ENCODE measurements at places on chromosomes 13 and 19.

GRCh38 chr19:55284405-55285058 is 735 bp downstream of the BRSK1 start:
- no peak for DNase-seq

GRCh38 chr19:13952931-13953531 is 722 bp downstream of the DCAF15 start:
- no peak for DNase-seq

DNA sequence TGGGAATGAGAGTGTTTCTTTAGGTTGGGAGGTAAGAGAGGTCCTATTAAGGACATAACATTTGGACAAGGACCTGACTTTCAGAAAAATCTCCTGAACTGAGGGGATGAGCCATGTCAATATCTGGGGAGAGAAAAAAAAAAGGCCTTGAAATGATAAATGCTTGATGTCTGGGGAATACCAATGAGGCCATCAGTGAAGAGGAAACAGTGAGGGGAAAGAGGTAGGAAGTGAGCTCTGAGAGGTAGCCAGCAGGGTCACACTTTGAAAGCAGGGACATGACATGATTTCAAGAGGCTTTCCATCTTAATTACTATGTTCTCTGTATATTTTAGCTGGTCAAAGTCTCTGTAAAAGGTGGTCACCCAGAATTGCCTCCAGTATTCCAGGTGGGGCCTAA is 9.9 kb upstream of the UBE2L5 start:
- no peak for DNase-seq

- DNase-seq: no peak
These were observed 1676.9 kb downstream of the PCDH9 start for GRCh38 chr13:65553096-65553727.

- DNase-seq: no peak
These were observed 62.3 kb downstream of the CCDC70 start for GRCh38 chr13:51923983-51924539.

- no peak for DNase-seq
These were observed 545.2 kb downstream of the GPC6 start for GRCh38 chr13:93771782-93772181.

DNA sequence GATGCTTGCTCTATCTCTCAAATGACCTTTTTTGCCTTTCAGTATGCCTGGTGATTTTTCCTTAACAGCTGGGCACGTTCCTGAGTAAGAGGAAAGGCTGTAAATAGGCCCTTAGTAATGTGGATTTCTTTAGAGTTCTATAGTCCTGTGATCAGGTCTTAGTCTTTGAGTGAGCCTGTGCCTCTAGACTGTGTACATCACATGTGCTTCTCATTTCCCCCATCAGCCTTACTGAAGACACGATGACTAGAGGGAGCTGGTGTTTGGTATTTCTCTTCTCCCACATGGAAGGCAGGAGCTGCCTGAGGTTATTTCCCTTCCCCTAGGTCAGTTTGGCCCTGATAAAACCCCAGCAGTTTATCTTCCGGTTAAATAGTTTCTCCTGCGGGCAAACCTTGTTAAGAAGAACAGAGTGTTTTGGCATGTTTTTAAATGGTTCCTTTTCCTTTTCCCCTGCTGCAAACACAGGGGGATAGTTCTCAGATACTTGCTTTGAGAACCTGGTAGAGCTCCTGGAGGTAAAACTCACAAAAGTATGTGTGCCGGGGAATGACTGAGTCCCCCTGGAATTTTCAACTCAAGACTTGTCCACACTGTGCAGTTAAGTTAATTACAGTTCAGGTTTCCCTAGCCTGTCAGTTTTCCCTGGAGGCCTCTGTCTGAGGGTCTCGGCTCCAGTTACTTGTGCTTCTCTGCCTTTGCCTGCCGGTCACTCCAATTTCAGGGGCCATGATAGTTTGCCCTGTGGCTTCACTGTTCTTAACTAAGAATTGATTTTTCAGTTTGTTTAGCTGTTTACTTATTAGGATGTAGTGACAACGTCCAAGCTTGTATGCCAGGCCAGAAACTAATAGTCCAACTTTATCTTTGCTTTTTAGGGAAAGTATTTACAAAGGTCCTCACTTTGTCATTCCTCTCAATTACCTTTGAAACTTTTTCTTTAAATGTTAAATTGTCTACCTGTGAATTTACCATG is 94.4 kb downstream of the URI1 start:
- DNase-seq: no peak

DNA sequence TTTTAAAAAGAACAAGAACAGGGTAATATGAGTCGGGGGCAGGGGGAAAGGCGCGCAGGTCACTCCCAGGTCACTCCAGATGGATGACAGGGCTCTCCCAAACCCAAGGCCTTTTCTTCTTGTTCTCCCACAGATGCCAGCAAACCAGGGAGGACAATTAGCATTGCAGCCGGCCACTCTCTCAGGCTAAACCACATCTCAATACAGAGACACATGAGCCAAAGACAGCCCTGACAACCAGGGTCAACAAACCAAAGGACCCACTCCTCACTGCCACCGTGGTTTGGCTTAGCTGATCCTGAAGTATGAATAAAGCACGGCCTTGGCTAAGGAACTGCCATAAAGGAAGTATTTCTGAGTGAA is 47.3 kb downstream of the LATS2 start:
- no peak for DNase-seq

DNA sequence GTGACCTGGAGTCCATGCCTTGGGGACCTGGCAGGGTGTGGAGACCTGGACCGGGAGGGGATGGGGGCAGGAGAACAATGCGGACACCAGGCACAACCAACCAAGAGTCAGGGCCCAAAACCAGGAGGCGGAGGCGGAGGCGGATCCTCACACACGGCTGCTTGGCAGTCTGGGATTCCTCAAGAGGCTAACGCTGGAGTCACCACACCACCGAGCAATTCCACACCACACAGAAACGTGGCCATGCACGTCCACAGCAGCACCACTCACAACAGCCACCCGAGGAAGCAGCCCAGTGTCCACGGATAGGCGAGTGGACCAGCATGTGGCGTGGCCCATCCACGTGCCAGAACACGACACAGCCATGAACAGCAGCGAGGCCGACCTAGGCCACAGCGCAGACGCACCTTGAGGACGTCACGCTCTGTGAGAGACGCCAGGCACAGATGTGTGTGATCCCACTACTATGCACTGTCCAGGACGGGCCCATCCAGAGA is 17.7 kb downstream of the SBNO2 start:
- DNase-seq: no peak

- DNase-seq: no peak
These were observed 16.4 kb downstream of the FPR3 start for GRCh38 chr19:51811344-51811743.

DNA sequence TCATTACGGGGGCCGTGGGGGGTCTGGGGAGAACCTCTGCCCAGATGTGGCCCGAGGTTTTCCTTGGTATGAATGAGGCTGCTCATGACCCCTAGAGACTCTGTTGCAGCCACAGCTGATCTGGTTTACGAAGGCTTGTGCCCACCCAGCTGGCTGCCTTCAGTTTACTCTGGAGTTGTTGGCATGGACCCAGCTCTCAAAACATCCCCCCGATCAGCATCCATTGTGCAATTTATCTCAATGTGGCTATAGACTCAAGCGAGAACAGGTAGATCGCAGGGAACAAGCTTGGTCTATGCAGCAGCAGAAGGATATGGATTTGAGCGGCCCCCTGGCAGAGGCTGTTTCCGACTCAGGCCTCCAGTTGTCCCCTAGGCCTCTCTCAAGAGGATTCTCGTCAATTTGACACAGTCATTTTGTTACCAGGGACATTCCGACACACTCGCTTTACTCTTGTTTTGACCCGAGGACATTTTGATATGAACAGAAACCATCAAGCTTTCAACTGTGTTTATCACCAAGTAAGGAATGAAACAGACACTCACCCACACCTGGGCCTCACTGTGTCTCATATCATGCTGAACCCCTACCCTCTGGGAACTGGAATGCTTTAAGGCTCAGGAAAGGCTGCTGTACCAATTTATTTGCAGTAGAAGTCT is 161.5 kb downstream of the KATNAL1 start:
- no peak for DNase-seq

DNA sequence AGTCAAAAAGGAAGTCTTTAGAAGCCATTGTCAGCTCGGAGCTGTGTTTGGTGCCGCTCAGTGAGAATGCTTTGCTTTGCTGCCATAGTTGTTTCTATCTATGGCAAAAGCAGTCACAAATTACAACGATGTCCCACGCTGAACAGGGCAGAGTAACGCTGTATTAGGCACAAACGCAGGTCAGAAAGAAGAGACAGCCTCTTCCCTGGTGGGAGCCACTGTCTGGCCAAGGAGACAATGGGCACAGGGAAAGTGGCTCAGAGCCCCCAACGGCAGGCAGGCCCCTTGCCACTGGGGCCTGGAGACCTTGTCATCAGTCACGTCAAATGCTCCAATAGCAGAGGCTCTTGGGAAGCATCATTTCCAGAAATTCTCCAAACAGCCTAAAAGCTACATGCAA is 244.2 kb downstream of the TEX29 start:
- DNase-seq: no peak

DNA sequence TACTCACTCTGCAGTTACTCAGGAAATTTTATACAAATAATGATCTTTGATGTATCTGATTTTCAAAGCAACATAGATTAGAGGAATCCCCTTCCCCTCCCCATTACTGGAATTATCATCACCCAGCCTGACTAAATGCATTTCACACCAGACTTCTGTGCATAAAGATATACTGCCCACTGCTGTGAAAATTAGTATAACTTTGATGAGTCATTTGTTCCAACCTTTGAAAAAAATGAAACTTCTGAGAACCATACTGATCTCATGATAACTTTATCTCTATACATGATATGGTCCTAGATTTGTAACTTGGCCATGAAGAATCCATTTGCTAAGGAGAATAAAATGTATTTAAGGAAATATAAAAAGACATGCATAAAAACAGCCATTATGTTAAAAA is 63.9 kb downstream of the GPC6 start:
- DNase-seq: no peak

GRCh38 chr19:37933937-37934358 is 26.9 kb downstream of the SIPA1L3 start:
- DNase-seq: no peak

- DNase-seq: no peak
These were observed 534.7 kb downstream of the KLF12 start for GRCh38 chr13:73599232-73600128.

DNA sequence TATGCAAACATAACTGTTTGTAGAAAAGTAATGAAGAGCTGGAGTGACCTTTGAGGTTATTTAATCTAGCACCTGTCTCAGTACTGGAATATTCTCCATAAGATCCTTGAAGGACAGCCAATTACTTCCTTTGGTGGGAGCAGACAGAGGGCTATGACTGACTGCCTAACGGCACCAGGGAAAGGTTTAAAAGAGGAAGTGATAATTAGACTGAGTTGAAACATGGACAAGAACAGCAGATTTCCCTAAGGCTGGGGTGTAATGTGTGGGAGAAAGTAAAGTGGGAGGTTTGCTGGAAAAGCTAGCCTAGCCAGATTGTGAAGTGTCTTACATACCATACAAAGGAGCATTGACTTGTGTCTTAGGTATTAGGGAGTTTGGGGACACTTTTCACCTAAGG is 191.3 kb upstream of the PCDH9 start:
- DNase-seq: no peak

DNA sequence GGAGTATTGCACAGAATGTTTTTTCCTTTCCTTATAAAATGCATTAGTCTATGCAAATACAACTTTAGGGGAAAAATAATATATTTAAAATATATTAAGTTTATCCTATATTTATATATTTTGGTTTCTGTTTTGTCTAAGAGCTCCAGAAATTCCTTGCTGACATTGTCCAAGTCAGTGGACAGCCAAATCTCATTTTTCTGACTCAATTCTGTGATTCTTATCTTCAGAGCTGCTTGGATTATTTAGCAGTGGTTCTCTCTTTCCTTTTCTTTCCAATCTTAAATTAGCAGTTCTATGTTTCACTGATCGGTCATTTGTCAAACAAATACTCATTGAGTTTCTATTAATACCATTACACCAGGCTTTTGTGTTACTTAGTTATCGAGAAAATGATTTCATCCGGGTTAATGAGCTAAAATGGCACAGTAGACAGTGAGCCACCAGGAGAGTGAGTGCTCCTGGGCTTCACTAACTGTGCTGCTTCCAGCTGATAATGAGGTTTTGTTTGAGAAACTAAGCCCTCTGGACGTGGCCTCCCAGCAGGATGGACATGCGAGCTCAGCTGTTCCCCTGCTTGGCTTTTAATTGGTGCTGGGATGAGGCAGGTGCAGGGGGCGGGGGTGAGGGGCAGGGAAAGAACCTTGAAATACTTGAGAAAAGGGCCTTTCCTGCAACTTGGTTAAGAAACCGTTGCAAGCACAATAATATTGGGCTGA is 44.0 kb downstream of the ATP11A start:
- DNase-seq: no peak

DNA sequence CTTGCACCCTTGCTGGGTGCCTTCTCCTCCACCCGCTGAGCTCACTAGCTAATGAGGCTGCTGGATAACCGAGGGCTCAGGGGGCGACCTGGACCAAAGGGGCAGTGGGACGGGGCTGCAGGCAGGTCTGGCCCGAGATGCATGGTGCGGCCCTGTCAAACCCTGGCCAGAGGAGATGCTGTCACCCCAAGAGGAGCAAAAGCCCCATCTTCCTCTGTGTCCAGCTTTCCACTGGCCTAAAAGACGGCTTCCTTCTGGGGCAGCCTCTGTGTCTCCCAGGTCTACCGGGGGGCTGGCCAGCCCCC is 261.8 kb downstream of the TBC1D4 start:
- DNase-seq: no peak

GRCh38 chr13:41851351-41851750 is 109.6 kb downstream of the VWA8 start:
- DNase-seq: no peak

DNA sequence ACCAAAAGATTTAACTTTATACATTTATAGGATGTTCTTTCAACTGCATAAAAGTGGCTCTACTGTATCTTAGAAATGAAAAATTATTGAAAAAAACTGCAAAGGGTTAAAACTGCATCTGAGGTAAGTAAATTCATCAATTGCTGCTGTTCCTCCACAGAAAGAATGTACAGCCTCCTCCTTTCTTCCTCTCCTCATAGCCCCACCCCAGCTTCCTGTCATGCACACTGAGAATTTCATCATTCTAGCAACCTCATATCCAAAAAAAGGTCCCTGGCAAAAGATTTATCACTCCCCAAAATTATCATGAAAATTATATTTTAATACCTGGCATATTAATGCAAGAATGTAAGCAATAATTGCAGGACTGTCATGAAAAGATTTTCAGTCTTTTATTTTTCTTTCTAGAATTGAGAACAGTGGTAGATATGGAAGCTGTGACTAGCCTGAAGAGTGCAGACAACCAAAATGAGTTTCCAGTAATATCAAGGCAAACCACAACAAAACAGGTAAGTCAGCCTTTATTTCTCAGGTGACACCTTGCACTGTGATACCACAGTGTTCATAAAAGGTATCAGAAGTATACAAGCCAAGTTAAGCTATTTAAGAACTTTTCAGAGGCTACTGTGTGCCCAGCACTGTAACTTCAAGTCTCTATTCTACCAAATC is 110.8 kb downstream of the SUCLA2 start:
- DNase-seq: no peak

- DNase-seq: no peak
These were observed 238.1 kb downstream of the OLFM4 start for GRCh38 chr13:53266757-53267156.
